Activated T-cell treated with anti-CD3 and anti-CD28 coated beads for 1 hour (primary cell): ENCODE measurements at places on chromosomes 5 and 9.

DNA sequence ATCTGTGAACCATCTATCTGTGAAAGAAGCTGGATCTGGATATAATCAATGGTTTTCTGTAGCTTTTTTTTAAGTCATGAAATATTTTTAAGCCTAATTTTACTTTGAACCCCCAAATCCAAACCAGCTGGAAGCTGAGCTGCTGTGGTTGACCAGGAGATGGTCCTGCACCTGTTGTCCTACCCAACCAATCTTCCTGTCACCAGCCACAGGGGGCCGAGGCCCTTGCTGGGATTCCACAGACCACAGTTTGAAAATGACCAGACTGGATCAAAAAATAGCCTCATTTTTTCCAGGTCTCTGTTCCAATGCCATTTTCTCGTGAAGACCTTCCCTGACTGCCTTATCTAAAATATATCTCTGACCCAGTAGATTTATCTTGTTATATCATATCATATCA is 200.6 kb downstream of the SGCD start:
- DNase-seq, result no peak

DNA sequence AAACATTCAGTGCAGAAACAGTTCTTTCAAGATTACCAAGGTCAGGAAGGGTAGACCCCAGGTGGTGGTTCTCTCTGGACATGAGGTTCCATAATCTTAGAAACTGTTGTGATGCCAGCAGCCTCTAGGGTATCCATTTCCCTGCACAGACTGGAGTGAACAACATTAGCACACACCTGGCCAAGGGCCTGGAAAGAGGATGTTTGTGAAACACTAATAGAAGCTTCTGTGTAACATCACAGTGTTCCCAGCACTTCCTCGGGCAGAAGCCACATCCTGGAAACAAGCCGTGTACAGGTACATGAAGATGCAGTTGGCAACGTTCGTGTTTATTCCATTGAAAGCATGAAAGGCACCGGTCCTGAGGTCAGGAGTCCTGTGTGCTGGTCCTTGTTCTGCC is 598.2 kb upstream of the KLF4 start:
- no peak for DNase-seq

GRCh38 chr9:115393976-115394775 is 276.2 kb upstream of the TNC start:
- DNase-seq, result no peak

- DNase-seq, result no peak
Observed at GRCh38 chr5:143379606-143380005, 23.9 kb downstream of the NR3C1 start.

GRCh38 chr9:129323376-129323998 is 145.4 kb upstream of the IER5L start:
- DNase-seq, result no peak
